B cell (primary cell): ENCODE measurements at places on chromosomes 3 and 15.

DNA sequence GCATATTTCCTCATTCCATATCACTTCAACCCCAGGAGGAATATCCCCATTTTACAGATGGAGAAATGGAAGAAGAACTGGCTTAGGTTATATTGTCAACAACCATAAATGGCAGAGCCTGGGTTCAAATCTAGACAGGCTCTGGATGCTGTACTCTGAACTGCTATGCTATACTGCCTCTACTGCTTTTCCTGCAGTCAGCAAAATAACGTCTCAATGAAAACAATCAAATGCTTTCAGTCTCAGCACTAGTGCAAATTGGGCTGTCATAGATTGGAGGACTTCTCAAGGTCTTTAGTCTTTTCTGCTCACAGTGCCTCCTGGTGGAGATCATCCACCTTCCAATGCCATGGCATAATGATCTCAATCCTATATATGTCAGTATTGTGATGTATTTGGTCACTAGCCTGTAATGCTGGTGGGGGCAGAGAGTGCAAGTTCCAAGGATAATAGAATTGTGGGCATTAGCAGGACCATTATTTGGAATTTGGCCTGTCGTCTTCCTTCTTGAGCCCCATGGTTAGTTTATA lies 285.0 kb downstream of the CLSTN2 start:
- no peak for DNase-seq

- no peak for DNase-seq
These were observed 59.3 kb upstream of the CFAP161 start for GRCh38 chr15:81074773-81075172.

GRCh38 chr15:64552281-64552948 lies 92.0 kb downstream of the ZNF609 start:
- DNase-seq, result no peak

DNA sequence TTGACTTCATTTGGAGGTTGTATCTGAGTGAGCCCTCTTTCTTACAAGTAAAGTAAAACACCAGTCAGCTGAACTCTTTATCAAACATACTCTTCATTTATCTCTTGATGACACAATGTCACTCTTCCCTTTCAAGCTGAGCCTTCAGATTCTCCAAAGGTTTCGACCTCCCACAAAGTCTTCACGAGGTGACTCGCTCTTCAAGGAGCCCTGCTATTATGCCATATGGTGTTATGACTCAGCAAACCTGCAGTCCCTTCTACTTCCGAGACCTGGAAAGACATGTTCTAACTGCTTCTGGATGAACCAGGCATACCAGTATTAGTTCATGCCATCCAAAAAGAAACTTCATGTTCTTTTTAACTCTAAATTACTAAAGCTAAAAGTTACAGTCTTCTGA lies 23.1 kb downstream of the AADAC start:
- DNase-seq, result no peak

- no peak for DNase-seq
These were observed 126.7 kb downstream of the MYLK start for GRCh38 chr3:123757281-123757940.

- no peak for DNase-seq
These were observed 16.6 kb downstream of the BTLA start for GRCh38 chr3:112482675-112483074.

DNA sequence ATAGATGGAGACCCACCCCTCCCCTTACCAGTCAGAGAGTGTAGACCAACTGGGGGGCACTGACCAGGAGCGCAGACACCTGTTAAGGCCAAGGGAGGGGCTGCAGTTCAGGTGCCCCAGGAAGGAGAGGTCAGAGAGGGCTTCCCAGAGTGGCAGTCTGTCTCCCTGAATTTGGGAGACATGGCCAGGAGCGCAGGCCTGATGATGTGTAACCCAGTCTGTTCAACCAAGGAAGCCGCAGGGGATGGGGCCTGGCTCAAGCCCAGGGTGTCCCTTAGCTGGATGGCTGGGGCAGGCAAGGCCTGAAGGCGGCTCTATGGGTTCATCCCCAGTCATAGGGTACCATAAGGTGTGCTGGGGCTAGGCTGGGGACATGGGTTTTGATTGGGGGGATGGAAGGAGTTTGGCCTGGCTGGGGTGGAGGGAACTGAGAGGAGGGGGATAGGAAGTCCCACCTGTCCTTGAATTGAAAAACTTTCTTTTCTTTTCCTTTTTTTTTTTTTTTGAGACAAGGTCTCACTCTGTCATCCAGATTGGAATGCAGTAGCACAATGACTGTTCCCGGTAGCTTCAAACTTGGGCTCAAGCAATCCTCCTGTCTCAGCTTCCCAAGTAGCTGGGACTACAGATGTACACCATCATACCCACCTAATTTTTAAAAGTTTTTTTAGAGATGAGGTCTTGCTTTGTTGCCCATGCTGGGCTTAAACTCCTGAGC lies 75.7 kb downstream of the SMAD6 start:
- no peak for DNase-seq

DNA sequence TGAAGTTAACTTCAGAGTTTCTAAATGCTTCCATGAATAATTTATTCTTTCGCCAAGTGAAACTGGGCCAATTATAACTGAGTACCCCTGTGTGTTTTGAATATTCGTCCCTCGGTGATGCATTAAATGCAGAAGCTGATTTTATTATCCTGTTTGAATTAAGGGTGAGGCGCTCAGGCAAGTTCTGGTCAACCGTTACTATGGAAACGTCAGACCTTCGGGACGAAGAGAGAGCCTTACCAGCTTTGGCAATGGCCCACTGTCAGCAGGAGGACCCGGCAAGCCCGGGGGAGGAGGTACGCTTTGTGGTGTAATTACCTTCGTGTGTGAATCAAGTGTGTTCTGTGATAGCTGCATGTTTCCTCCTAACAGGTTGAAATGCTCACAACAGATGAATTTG lies 239.8 kb downstream of the ITPR1 start:
- no peak for DNase-seq
